Panc1 (cell line): ENCODE measurements at places on chromosomes 4 and X. TPM values are rescaled to one million over a fixed set of nuclear protein-coding genes. Genes with fewer than 3 reads are reported as not detected.

Gene CYBB
- 0.23 TPM for total RNA-seq

- no peak for DNase-seq
Observed at GRCh38 chr4:15233264-15233597, 194.6 kb upstream of the C1QTNF7 start.

Gene SNCA
- 6.0 TPM for total RNA-seq

Gene SPANXB1
- not detected for total RNA-seq

GRCh38 chr4:48570646-48571220, 80.7 kb downstream of the ZAR1 start:
- peak; percentile 20 for DNase-seq

GRCh38 chr4:52376132-52376704, 282.9 kb downstream of the USP46 start:
- peak; percentile 12 for DNase-seq

DNA sequence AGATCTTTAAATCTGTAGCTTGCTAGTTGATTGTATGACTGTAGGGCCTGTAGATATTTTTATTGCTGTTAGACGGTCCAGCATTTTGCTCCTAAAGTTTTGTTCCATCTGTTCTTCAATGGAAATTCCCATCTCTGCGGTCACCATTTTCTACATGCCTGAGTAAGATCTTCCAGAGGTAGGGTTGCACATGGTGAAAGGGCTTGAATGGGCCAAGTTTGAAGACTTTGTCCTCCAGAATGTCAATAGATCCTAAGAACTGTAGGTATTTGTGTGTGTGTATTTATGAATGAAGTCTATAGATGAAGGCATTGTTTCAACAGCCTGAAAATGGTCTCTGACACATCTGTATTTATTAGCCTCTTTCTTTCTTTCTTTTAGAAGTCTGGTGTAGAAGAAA, 22.3 kb upstream of the TAPT1 start:
- DNase-seq, result no peak

DNA sequence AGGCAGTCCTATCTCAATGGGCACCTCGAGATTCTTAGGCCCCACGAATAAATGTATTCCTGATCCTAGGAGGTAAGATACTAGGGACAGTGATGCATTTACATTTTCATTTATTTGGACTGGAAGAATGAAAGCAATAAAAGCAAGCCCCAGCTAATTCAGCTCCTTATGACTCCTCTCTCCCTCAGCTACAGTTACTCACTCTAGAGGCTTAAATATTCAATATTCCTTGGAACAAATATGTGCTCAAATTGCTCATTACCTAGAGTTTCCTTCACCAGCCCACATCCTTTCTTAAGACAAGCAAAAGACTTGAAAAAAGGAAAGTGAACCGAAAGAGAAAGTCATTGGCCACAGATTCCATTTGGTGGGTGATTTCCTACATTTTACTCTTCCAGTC, 13.9 kb downstream of the PAGE2 start:
- no peak for DNase-seq
